ENCODE measurements at places on chromosomes 1 and 21.

DNA sequence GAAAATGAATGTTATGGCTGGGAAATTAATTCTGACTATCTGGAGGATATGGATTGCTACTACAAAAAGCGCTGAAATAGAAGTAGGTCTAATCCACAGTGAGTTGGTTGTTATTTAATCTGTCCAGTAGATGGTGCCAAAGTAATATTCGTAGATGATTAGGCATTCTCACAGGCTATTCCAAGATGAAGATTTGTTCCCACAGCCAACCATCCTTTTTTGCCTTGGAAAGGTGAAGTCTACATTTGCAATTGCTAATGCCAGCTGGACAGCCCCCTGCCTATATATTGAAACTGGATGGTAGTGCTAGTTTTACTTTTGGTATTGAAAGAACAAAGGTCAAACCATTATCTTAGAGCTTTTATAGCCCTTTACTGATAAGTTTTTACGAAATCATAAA lies 43.8 kb downstream of the RBM11 start:
- no peak for DNase-seq

DNA sequence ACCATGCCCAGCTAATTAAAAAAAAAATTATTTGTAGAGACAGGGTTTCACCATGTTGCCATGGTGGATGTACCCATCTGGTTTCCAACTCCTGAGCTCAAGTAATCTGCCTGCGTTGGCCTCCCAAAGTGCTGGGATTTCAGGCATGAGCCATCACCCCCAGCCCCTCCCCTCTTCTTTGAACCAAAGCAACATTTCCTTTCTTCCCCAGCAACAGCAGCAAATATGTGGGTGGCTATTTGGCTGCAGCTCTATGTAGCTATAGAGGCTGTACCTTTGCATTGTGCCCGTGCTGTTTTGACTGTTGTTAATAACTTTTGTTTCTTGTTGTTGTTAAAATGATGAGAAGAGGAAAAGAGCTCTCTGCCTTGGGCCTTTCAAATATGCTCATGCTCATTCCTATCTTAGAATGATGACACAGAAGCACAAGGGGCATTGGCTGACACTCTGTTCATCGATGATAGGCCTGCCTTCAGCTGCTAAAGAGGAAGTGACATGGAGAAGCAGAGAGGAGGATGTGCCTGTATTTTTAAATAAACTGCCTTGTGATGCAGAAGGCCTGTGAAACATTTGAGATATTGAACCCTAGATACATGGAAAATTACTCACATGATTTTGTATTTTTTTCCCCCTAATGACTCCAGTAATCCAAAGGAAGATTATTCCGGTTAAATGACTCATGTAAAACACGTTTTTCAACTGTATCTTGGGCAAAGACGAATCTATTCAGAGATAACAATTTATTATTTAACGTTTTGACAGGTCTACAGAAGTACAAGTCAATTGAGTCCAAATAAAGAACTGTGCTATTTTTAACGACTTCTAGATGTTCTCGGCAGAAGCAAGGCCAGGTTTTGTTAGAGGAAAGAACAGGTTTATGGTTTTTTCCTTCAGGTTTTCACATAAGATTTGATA lies 20.5 kb upstream of the XPR1 start:
- no peak for DNase-seq

- no peak for DNase-seq
These were observed at the start of gene ZBTB8B for GRCh38 chr1:32464716-32465577. TSS of gene ZBTB8B (plus strand) at chr1:32465072. CDS start at chr1:32470625, 5,553 bp downstream.

GRCh38 chr1:228751360-228752098 lies 16.2 kb downstream of the RHOU start:
- DNase-seq, result no peak

GRCh38 chr1:39976732-39977131 lies 21.8 kb downstream of the MFSD2A start:
- no peak for DNase-seq

DNA sequence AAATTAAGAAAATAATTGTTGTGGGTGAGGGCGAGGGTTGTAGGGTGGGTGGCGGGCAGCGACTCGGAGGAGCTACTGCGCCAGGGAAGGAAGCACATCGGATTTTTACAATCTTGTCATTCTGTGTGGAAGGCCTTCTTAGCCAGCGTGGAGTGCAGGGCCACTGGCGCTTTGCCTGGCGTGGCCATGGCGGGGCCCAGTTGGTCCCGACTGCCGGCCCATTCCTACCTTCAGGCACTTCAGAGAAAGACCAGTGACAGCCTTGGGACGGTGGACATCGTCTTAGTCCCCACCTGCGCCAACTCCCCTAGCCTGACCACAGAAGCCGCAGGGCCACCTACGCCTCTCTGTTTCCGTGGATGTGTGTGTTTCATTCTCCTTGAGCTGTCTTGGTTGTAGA lies 136.9 kb upstream of the NEGR1 start:
- no peak for DNase-seq

GRCh38 chr21:46424621-46425020 lies 34.1 kb upstream of the DIP2A start:
- DNase-seq, result no peak

Data from stimulated activated CD8-positive, alpha-beta memory T cell treated with anti-CD3 and anti-CD28 coated beads, Interleukin-15, amount 100 ng/mL, for 24 hours (primary cell).